Activated CD4-positive, alpha-beta memory T cell treated with anti-CD3 and anti-CD28 coated beads, Interleukin-2, amount 10 ng/mL, durations not matched to agents 7 days and 5 days (primary cell): ENCODE measurements at places on chromosomes 2 and 18. TPM values are rescaled to one million over a fixed set of nuclear protein-coding genes. Genes with fewer than 3 reads are reported as not detected.

- DNase-seq, result no peak
Observed at GRCh38 chr2:238409341-238410199, 17.2 kb upstream of the ASB1 start.

GRCh38 chr2:34162231-34162630 is 563.1 kb upstream of the FAM98A start:
- no peak for DNase-seq

DNA sequence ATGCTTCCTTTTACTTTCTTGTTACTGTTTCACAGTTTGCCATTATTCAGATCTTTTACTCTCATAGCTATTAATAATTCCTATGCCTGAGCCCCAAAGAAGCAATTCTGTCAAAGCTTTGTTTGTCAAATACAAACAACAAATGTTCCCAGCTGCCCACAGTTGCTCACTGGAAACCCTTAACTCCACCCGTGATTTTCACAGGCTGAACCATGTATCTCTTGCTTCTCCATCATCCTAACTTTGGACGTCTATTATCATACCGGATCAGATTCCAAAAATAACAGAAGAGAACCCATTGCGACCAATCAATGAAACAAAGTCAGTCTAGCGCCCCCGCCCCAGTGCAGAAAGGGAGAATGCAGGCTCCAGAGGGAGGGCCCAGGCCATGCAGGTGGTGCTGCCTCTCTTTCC is 24.2 kb downstream of the COLEC12 start:
- no peak for DNase-seq

DNA sequence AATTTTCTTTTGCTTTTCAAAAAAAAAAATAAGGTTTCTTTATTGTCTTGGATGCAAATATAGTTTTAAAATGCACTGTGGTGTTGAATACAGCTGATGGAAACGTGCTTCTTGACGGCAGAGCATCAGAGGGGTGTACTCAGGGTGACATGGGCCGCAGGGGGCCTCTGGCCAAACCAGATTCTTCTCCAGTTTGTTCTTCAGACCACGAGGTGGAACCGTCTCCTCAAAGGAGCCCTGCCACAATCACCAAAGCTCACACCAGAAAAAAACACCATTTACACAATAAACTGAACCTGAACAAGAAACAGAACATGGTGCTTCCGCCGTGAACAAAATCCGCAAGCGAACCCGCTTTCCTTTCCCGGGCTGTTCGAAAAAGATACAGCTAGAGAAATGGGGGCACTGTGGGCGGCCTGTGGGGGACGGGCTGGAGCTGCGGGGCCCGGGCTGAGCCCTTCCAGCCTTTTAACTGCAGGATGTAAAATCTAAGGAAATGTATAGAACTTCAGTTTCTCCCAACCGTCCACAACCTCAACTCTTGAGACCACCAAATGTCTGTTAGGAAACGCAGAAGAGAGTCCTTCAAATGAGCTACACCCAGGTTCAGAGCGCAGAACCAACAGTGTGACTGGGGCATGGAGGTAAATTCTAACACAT is 34.5 kb downstream of the PSMG2 start:
- no peak for DNase-seq

DNA sequence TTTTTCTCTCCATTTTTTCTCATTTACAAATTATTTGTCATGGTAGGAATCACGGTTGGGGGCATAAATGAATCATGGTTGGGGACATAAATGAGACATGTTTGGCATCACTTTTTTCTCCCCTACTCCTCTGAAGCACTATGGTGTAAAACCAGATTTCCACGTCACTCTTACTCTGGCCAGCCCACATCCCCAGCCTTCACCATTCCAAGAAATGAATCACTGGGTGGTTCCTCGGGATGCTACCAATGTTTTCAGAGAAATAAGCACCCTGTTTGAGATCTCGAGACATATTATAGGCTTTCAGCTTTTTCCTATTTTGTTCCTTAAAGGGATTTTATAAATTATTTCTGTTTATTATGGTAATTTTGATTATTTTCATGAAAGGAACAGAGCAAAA is 155.0 kb upstream of the SLC8A1 start:
- no peak for DNase-seq

GRCh38 chr2:180016937-180017336 is 9.8 kb upstream of the CWC22 start:
- DNase-seq, result no peak

DNA sequence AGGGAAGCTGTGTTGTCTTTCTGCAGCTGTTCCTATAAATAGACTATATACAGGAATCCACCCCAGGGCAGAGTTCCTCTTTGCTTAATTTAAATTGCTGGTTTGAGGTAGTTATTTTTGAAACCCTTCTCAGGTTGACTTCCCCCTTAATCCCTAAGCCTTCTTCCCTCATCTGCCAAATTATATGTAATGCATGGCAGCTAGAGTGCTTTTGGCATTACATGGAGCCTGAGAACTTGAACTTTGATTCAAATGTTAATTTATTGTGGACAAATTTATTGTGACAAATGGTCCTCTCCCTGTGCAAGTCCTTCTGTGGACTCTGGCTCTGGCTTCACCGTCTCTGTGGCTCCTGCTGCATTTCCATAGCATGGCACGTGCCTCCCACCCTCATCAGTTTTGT is 29.2 kb downstream of the MYO1B start:
- DNase-seq, result no peak

- DNase-seq, result no peak
Observed at GRCh38 chr18:70220628-70221027, 15.1 kb upstream of the RTTN start.

- DNase-seq, result no peak
Observed at GRCh38 chr2:172083628-172084394, 1.5 kb upstream of the DLX1 start.

DNA sequence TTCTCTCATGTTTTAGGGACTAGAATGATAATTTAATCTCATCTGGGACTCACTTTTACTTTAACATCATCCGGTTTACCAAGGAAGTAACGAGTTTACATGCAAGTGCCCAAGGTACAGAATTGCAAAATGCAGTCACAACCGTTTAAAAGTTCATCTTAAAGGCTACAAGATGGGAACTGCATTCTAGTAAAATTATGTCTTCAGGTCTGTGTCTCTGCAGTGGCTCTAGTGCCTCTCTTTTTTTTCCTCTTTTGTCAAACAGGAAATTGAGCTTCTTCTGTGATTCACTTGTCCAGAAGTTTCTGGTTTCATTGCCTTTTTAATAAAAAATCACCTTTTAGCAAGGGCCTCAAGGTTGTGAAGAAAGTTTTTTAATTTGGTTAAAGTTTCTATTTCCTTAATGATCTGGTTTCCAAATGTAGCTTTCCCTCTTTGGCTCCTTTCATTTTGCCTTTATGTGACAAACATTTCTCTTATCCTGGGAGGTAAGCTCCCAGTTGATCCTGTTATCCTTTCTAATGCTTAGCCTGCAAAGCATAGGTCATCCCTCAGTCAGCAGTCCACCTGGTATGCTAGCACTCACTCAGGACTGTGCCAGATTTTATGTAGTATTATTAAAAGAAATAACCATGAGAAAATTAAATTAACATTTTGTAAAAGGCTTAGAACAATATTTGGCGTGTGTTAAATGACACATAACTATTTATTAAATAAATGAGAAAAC is 2.4 kb downstream of the GLS start:
- DNase-seq, result no peak

GRCh38 chr2:9800975-9801726 is 42.1 kb upstream of the TAF1B start:
- peak; percentile 74 for DNase-seq

DNA sequence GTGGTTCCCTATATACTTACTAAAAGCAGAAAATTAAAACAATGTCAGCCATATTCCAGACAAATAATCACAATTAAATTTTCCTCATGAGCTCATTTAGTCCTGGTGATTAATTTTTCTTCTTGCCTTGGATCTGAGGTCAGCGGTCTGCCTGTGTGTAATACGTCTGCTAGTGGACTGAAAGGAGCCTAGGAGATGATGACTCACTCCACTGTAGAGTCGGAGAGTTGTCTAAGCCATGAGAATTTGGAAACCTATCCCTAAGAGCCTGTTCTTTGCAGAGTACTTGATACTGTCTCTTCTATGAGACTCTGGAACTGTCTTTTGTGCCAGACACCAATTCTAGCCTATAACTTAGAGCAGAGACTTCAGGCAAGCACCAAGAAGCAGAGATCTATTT is 94.2 kb upstream of the RAB27B start:
- DNase-seq, result no peak

DNA sequence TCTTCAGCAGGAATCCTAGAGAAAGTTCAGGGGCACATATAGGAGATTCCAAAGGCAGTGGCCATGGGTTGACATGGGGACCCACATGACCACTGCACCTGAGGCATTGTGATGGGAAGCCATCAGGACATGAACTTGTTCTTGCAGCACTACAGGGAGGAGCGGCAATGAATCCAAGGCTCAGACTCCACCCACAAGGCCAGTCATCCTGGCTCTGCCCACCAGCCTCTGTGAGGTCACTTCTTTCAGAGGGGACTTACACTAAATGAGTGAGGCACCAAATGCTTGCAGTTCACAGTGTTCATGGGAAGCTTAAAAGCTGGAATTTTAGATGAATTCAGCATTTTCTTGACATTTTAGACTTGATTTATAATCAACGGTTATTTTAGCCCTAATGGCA is 254.2 kb downstream of the SETBP1 start:
- DNase-seq, result no peak

DNA sequence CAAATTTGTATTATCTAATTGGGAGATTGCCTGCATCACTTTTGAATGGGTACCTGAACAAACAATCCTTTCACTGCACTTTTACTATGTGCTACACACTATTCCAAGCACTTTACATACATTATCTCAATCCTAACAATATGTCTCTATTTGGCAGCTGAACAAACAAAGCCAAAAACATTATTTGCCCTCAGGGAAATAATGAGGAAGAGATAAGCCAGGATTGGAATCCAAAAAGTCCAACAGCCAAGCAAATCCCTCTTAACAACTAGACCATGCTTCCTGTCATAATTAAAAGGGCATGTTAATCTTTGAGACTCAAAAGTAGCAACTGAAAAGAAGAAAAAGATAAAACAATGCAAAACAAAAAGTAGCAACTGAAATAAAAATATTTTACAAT is 32.1 kb downstream of the RPRD1A start:
- no peak for DNase-seq

DNA sequence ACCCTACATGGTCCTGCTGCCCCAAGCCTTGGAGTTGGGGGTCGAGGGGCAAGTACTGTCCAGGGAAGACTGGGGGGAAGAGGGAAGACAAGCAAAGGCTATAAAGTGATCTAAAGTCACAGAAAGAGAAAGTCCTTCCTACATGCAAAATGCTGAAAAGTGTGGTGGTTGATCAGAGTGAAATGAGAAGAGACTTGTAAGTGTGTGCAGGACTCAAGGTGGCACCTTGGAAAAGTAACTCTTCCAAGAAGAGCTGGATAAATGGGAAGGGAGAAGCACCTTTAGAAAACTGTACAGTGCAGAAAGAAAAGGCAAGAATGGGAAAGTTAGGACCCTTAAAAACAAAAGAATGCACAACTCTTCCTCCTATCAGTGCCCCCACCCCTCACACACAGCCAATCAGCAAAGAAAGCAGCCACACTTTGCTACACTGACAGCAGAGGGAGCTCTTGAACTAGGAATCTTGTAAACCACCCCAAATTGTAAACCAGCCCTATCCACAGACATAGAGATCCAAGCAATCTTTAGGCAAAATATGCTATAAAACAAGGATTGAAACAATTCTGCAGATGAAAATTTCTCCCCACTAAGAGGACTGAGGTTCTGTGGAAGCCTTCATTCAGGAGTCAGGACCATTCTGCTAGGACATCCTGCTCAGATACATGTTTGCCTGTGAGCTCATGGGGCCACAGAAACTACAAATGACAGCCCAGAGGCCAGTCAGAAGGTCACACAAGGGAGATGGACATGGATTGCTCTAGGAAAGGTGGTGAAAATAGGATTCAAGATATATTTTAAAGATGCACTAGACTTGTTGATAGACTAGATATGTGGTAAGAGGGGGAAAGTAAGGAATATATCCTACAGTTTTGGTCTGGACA is 146.4 kb downstream of the FTCDNL1 start:
- peak; percentile 18 for DNase-seq

DNA sequence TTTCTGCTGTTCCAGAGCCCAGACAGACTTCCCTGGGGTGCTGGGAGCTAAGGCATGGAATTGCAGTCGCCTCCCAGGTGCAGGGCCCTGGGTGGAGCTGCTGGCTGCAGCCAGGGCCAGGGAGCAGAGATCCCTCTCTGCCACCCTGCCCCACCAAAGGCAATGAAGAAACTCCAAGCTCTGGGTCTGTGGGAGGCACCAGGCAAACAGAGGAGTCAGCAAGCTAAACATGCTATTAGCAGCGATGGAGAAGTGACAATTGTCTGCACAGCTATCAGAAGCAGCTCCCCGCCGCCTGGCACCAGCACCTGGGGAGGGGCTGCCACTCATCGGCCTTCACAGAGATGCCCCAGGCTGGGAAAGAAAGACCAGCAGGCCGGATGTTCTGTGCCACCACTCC is 28.0 kb upstream of the COX5B start:
- DNase-seq, result no peak

DNA sequence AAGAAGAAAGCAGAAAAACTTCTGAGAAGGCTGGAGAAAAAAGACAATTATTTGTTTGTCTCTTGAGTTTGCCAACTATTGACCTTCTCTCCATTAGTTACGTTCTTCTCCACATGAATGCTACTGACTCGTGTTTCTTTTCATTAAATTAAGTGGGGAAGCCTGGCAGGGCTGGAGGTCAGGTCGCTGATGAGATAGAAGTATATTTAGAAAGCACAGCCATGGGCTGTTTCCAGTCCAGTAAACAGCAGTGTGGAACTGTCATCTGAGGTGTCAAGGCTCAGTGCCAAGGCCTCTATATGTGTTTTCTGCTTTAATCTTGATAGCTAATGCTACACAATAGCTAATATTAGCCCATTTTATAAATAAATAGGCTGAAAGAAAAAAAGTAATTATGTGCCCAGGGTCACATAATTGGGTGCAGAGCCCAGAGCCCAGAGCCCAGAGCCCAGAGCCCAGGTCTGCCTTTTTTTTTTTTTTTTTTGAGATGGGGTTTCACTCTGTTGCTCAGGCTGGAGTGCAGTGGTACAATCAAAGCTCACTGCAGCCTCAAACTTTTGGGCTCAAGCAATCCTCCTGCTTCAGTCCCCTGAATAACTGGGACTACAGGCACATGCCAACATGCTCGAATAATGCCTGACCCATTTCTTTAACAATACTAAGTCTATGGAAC is 6.3 kb downstream of the MSGN1 start:
- DNase-seq, result no peak

GRCh38 chr2:45237850-45238542 is 228.7 kb upstream of the SIX2 start:
- DNase-seq, result no peak

- DNase-seq, result peak; percentile 54
Observed at GRCh38 chr18:13437796-13438506, 219.4 kb downstream of the LDLRAD4 start.

- DNase-seq, result no peak
Observed at GRCh38 chr18:27749194-27749593, 427.7 kb downstream of the CDH2 start.

GRCh38 chr2:47230418-47230817 is 75.3 kb upstream of the STPG4 start:
- DNase-seq, result no peak

- DNase-seq, result no peak
Observed at GRCh38 chr18:8188184-8188583, 421.1 kb upstream of the RAB12 start.

GRCh38 chr2:124088616-124089015 is 63.5 kb downstream of the CNTNAP5 start:
- no peak for DNase-seq

GRCh38 chr2:54520687-54521086 is 64.6 kb downstream of the SPTBN1 start:
- DNase-seq, result no peak

CCT7 gene
- total RNA-seq, result 259 TPM

RIT2 gene
- total RNA-seq, result not detected

EPB41L3 gene
- 0.73 TPM for total RNA-seq

SLC4A1AP gene
- 27.9 TPM for total RNA-seq

TLX2 gene
- total RNA-seq, result 3.3 TPM

NEMP2 gene
- 19.1 TPM for total RNA-seq

MOGAT1 gene
- not detected for total RNA-seq

CHRND gene
- not detected for total RNA-seq
